ENCODE measurements at places on chromosomes 7 and 10.

DNA sequence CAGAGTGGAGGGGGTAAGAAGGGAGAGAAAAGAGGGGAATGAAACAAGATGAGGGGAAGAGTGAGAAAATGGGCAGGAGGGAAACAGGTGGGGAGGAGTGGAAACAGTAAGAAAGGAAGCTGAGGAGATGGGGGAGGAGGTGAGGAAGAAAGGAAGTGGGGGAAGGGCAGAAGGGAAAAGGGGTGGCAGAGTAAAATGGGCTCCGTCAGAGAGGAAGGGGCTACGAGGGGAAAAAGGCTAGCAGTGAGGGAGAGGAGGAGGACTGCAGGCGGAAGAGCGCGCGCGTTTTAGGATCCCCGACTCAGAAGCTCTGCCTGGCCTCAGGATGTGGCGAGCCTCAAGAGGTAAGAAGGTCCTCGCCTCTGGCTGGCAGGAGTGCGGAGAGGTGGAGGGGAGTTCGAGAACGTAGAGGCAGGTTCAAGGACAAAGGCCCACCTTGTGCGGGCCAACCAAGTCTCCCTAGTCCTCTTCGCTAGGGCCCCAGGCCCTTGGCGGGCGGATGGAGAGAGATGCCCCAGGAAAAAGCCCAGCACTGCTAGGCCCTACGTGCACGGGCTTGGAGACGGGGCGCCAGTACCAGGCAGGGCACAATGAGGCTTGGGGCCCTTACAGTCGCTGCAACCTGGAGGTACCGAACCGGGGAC lies 5.8 kb upstream of the NKX2-3 start:
- DNase-seq = no peak
- H3K4me1 ChIP-seq = peaks cover 44% of the 10 kb centered on the region
- H3K27me3 ChIP-seq = peaks cover 2% of the 10 kb centered on the region
- H3K4me3 ChIP-seq = no peak overlapping the region
- H3K36me3 ChIP-seq = no peaks in the 10 kb centered on the region

GRCh38 chr7:78662939-78663338 lies 790.5 kb downstream of the MAGI2 start:
- DNase-seq = no peak
- H3K27ac ChIP-seq = no peak overlapping the region
- H3K4me3 ChIP-seq = no peak overlapping the region
- no peaks in the 10 kb centered on the region for H3K27me3 ChIP-seq
- H3K4me1 ChIP-seq = no peaks in the 10 kb centered on the region

- H3K4me1 ChIP-seq = no peaks in the 10 kb centered on the region
- H3K36me3 ChIP-seq = no peaks in the 10 kb centered on the region
- no peak overlapping the region for H3K27ac ChIP-seq
- H3K4me3 ChIP-seq = no peak overlapping the region
- DNase-seq = no peak
These were observed 125.3 kb downstream of the SEC23IP start for GRCh38 chr10:120017733-120018417.

- no peak for DNase-seq
- no peaks in the 10 kb centered on the region for H3K36me3 ChIP-seq
- peak overlapping the region; percentile 61 for H3K4me3 ChIP-seq
- no peaks in the 10 kb centered on the region for H3K27me3 ChIP-seq
These were observed 2.1 kb downstream of the PRKG1 start for GRCh38 chr10:51076299-51076841.

- H3K27me3 ChIP-seq = no peaks in the 10 kb centered on the region
- peaks cover 28% of the 10 kb centered on the region for H3K36me3 ChIP-seq
- peaks cover 18% of the 10 kb centered on the region for H3K4me1 ChIP-seq
- H3K27ac ChIP-seq = no peak overlapping the region
- no peak overlapping the region for H3K4me3 ChIP-seq
These were observed 30.6 kb downstream of the ESYT2 start for GRCh38 chr7:158798741-158799140.

GRCh38 chr10:79445977-79446757 lies 743 bp upstream of the ZCCHC24 start:
- H3K36me3 ChIP-seq = no peaks in the 10 kb centered on the region
- peak overlapping the region; percentile 84 for H3K4me3 ChIP-seq
- peak overlapping the region; percentile 83 for H3K27ac ChIP-seq
- H3K4me1 ChIP-seq = peaks cover 26% of the 10 kb centered on the region
- DNase-seq = peak; percentile 93

- no peaks in the 10 kb centered on the region for H3K36me3 ChIP-seq
- H3K27ac ChIP-seq = no peak overlapping the region
- no peak overlapping the region for H3K4me3 ChIP-seq
- H3K27me3 ChIP-seq = no peaks in the 10 kb centered on the region
- no peaks in the 10 kb centered on the region for H3K4me1 ChIP-seq
- DNase-seq = no peak
These were observed 39.6 kb downstream of the DYNC1I1 start for GRCh38 chr7:95811846-95812445.

DNA sequence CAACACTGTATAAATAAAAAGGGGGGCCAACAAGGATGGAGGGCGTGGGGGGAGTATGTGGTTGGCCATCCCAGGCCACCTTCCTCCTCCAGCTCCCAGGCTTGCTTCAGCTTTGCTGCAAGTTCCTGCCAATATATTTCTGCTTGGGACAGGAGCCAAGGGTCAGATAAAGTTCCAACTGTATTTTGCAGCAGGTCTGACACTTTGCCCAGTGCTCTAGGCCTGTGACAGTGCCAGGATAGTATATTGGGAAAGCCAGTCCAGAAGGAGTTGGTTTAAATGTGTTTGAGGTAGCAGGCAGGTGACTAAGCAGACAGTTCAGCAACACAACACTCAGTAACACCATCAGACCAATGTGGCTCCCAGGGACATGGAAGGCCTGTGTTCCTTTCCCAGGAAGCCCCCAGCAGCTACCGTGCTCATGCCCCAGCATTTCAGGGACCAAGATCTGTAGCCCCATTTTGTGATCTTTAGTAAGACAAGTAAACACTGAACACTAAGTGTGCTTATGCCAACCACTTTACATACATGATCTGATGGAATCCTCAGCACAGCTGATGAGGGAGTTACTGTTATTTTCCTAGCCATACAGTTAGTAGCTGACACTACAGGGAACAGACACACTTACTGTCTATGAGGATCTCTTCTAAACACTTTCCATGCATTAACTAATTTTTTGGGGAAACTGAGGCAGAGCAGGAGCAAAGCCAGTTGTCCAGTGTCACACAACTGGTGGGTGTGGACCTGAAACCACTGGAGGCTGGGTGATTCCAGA lies 38.9 kb downstream of the DNAJB12 start:
- H3K4me3 ChIP-seq = no peak overlapping the region
- H3K36me3 ChIP-seq = no peaks in the 10 kb centered on the region
- peak overlapping the region; percentile 69 for H3K27ac ChIP-seq
- H3K27me3 ChIP-seq = no peaks in the 10 kb centered on the region
- no peak for DNase-seq
